Heart left ventricle (tissue), 16 donors: ENCODE measurements at places on chromosomes 12 and 14. TPM values are rescaled to one million over a fixed set of nuclear protein-coding genes. Genes with fewer than 3 reads are reported as not detected.

The MUCL1 gene
- not detected for total RNA-seq

The SRRM4 gene
- 0.21 TPM for total RNA-seq

The GNB3 gene
- 2.5 TPM for total RNA-seq

The TOMM20L gene
- not detected for total RNA-seq

The RIPK3 gene
- total RNA-seq, result 2.5 TPM

The NR1H4 gene
- total RNA-seq, result not detected

The BHLHE41 gene
- 9.2 TPM for total RNA-seq

The CLBA1 gene
- 2.6 TPM for total RNA-seq

The CCND2 gene
- total RNA-seq, result 192 TPM

DNA sequence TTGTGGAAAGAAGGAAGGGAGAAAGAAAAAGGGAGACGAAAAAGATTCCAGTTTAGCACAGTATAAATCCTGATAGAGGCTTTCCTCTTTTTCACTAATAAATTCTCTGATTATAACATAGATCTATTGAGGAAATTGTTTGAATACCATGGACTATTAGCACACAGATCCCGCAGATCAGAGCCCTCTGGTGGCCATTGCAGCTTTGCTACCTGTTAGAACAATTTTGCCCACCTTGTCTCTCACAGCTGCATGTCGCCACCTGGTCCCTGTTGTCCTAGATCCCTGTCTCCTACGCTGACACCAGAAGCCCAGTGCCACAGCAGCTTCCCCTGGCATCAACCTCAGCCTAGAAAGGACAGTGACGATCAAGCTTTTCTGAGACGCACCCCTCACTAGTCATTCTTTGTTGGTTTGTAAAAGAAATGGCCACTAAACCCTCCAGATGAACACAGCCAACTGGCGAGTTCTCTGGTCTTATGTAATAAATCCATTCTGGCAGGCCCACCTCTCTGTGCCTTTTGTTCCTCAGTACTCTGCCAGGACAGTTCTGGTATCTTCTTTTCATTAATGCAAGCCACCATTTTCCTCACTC, 9.9 kb downstream of the GPHB5 start:
- DNase-seq, result no peak

GRCh38 chr12:112584266-112584722, 165.5 kb downstream of the PTPN11 start:
- no peak for DNase-seq

GRCh38 chr14:96648506-96649326, 146.5 kb downstream of the PAPOLA start:
- DNase-seq, result no peak

- DNase-seq, result no peak
Measured at GRCh38 chr14:100092832-100093231, 27.6 kb downstream of the EVL start.

DNA sequence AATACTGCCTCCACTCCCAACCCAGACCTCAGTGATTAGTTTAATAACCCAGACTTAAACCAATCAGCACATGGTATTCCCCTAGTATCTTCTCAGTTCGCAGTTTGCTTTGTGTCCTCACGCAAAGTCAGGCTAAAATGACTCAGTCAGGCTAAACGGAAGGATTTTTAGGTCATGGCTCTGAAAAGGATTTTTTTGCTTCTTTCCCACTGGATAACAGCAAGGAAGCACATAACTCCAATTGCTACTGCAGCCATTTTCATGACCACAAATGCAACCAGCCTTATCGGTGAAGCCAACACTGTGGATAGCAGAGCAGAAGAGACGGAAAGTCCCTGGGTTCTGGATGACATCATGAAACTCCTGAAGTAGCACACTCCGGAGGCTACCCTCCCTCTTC, 67.7 kb downstream of the ZC3H14 start:
- no peak for DNase-seq

- no peak for DNase-seq
Measured at GRCh38 chr12:2877953-2878732, 1.1 kb downstream of the RHNO1 start.

- DNase-seq, result no peak
Measured at GRCh38 chr12:130582286-130582685, 133.8 kb downstream of the RIMBP2 start.

- DNase-seq, result peak; percentile 71
Measured at GRCh38 chr12:124675881-124676713, 108.7 kb upstream of the NCOR2 start.

DNA sequence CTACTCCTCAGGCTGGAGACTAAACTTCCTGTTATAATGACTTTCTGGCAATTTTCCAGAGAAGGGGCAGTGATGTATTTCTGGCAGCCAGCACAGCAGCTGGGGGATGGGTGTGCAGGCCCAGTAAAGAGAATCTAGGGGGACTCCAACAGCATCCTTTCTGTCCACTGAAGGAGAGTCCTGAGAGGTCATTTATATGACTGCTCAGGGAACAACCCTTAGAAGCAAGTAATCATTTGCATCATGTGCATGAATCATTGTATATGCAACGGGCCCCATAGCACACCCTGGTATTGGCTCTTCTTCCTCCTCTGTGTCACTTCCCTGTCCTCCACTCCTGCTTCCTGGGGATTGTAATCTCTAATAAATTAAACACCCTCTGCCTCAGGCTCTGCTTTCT, 493.8 kb downstream of the RPS29 start:
- DNase-seq, result no peak

DNA sequence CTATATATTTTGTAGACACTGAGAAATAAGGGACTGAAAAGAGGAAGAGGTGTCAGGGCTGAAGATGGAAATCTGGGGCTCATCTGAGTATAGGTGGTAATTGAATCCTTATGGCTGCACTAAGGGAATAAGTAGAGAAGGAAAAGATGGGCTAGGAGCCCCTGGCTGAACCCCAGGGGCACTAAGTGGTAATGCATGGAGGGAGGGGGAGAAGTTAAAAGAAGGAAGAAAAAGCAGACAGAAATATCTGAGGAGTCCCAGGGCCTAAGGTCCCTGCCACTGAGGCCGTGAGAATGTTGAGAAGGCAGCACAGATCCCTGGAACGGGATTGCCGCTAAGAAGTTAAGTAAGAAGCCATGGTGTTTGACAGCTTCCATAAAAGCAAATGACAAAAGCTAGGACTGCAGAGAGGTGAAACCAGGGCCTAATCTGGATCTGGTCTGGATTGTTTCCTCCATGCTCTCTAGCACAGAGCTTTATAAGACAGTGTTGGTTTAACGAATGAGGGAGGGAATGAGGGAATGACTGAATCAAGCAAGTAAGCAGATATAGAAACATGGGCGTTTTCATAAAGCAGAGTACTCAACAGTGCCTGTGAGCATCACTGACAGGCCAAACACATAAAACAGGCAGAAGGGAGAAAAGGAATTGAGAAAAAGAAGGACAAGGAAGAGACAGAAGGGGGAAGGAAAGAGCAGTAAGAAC, 92.9 kb downstream of the HMGA2 start:
- no peak for DNase-seq

DNA sequence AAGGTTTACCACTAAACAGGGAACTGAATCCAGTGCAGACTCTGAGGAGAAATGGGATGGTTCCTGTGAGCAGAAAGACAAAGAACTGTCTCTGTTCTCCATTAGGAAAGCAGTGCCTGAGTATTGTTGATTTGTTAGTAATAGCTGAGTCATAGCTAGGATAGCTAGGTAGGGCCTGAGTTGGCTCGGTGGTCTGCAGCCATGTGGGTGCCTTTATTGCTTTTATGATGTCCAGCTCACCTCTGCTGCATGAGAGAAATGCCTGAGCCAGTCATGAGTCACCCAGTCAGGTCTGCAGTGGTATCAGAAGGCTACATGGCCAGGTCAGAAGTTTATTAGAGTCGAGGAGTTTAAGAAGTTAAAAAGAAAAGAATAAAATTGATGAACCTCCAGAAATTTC, 24.2 kb downstream of the TRHDE start:
- DNase-seq, result no peak

DNA sequence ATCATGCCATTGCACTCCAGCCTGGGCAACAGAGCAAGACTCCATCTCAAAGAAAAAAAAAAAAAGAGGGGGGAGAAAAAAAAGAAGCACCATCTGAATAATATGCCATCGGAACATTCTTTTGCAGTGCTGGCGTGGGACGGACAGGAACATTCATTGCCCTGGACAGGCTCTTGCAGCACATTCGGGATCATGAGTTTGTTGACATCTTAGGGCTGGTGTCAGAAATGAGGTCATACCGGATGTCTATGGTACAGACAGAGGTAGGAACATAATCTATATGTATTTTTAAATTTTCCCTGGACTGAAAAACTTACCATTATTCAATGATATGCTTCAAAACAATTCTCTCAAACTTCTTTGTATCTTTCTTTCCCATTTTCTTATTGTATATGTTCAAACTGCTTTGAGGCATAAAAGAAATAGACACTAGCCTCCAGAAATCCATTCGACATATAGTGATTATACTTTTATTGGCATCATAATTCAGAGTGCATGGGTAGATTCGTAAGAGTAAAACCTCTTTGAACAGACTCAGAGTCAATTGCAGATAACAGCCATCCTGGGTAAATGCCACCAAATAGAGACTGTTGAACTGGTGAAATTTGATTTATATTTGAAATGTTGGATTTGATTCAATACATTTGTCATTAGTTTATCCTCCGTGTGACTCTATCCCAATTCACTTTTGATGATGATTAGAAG, 199.7 kb downstream of the EPS8 start:
- DNase-seq, result no peak

- no peak for DNase-seq
Measured at GRCh38 chr14:45204241-45204640, 48.8 kb downstream of the MIS18BP1 start.

DNA sequence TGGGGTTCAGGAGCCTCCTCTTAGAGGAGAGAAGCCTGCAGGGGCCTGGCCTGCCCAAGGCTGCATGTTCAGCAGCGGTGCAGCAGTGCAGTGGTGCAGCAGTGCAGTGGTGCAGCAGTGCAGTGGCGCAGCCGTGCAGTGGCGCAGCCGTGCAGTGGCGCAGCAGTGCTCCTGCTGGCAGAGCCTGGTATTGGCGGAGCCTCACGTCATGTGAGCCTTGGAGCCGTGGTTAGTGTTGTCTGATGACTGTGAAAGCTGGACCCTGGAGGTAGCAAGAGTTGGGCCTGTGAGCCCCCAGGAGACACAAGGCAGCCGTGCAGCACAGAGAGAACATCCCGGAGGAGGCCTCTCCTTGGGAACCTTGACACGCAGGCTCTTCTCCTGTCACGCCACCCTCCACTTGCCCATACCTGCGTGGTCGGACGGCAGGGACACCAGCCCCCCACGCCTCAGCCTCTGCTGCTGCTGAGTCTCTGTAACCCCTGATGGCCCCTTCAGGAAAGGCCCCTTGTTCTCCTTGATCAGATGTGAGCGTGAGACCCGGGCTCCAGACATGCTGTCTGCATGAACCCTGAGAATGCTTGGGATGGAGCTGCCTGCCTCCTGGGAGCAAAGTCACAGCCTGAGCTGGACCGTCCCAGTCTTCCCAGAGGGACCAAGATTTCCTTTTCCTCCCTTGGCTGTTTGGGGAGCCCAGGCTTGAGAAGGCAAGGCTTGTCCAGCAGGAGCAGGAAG, 193.7 kb downstream of the KIF26A start:
- DNase-seq, result no peak

DNA sequence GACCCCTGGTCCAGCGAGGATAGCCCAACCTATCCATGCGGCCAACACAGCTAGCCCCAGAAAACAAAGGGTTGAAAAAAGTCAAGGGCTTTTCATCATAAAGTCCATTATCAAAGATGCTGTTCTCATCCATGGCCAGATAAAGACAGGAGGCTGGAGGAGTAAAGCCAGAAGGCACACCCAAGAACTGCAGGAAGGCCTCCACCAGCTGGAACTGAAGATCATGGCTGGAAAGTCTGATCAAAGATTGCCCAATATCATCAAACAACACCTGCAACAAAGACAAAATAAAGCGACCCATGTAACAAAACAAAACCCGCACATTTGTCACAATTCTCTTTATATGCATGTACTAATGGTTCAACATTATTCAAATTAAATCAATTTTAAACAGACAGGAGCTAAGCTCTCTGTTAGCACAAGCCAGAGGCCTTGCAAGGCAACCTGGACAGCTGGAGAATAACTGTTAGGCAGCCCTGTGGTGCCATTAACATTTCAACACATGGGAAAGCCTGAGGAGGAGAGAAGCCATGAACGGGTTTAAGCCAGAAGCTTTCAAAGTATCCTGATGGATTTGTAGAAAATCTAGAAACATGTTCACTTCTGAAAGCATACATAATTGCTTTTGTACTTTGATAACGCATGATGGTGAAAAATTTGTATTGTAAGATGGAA, 34.1 kb downstream of the PSMC1 start:
- DNase-seq, result no peak

GRCh38 chr12:2171672-2172426, 119.1 kb downstream of the CACNA1C start:
- DNase-seq, result no peak

DNA sequence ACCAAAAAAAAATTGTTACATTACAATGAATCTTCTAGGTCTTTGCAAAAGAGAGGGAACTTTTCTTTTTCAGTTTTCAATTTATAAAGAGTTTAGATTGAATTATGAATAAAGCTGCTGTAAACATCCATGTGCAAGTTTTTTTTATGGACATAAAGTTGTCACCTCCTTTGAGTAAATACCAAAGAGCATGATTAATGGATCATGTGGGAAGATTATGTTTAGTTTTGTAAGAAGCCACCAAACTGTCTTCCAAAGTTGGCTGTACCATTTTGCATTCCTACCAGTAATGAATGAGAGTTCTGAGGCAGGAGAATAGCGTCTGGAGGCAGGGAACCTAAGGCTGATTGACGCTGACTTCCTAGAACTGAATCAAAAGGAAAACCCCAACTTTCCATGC, 30.2 kb downstream of the LEMD3 start:
- DNase-seq, result no peak

DNA sequence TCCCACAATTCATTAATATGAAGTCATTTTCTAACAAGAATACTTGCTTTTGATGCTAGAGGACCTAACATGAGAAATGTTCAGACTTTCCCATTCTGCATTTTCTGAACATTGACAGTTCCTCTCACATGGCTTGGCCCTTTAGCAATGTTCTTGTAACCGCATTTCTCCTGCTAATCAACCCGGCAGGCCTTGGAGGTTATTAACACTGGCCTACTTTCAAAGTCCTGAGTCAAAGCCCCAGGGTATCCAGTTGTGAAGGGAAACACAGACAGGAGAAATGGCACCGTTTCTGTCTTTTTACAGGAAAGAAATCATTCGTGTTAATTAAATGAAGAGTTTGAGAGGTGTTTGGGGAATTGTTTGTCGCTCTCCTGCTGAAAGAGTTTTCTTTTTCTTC, 446.5 kb upstream of the MIS18BP1 start:
- DNase-seq, result no peak

DNA sequence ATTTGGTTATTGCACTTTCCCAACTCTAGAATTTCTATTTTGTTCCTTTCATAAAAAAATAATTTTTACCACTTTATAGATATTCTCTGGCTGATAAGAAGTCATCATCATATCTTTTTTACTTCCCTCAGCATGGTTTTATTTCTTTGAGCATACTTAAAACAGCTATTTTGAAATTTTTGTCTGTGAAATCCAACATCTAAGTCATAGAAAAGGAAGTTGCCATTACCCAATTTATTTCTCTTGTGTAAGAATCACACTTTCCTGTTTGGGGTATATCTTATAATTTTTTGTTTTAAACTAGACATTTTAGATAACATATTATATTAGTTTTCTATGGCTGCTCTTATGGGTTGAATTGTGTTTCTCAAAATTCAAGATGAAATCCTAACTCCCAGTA, 400.2 kb upstream of the OR4E1 start:
- no peak for DNase-seq
